ENCODE measurements at places on chromosomes 11 and 22. TPM values are rescaled to one million over a fixed set of nuclear protein-coding genes. Genes with fewer than 3 reads are reported as not detected.

The DHCR7 gene
- total RNA-seq: 26.8 TPM

GRCh38 chr22:43553451-43554258, 141.8 kb downstream of the MPPED1 start:
- no peaks in the 10 kb centered on the region for H3K36me3 ChIP-seq
- no peak overlapping the region for H3K4me3 ChIP-seq
- DNase-seq: peak; percentile 16

The RASL10A gene
- total RNA-seq: 1.8 TPM

The MAP6 gene
- 8.1 TPM for total RNA-seq

DNA sequence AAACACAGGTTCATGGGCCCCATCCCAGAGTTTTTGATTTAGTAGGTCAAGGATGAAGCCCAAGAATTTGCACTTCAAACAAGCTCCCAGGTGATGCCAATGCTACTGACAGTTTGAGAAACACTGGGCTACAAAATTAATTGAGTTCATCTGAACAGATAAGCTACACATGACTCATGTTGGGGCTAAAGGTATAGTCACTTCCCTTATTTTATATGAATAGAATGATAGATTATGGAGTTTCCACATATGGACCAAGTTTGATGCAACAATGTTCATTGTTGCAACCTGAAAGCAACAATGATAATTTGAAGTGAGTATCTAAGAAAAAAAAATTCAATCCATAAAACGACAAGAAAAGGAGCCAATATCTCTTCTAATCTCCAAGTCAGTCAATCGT, 54.9 kb downstream of the SOX6 start:
- no peak overlapping the region for H3K27ac ChIP-seq
- H3K36me3 ChIP-seq: no peaks in the 10 kb centered on the region
- H3K27me3 ChIP-seq: no peaks in the 10 kb centered on the region
- H3K4me3 ChIP-seq: no peak overlapping the region
- no peak for DNase-seq

DNA sequence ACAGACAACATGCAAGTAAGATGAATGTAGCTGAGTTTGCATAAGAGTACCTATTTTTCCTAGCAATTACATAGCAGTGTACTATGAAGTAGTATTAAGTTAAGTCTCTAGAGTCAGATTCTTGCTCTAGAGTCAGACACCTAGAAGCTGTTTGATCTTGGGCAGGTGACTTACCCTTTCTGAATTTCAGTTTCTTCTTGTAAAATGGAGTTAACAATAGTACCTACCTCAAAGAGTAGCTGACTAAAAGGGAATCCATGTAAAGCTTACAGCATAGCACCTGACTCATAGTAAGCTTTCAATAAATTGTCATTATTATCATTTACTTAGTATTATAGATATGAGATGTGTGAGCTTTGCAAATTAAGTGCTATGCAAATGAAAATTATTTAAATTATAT, 47.8 kb upstream of the PTPRJ start:
- no peak overlapping the region for H3K4me3 ChIP-seq
- no peaks in the 10 kb centered on the region for H3K4me1 ChIP-seq
- H3K36me3 ChIP-seq: no peaks in the 10 kb centered on the region
- no peak overlapping the region for H3K27ac ChIP-seq
- DNase-seq: no peak

DNA sequence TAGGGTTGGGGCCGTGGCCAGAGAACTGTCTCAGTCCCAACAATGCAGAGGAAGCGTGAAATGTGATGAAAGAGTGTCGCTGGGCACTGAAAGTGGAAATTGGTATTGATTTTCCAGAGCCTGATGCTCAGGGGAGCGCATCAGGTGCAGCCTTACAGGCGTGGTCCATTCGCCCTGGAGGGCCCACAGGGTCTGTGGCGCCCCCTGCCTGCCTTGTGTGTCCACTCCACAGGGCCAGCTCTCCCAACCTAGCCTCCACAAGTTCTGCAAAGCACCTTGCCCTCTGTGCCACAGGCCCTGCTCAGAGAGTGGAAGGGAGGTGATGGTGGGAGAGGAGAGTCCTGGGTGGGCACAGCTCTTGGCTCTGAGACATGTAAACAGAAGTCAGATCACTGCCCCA, 54.9 kb upstream of the LMO1 start:
- H3K4me1 ChIP-seq: no peaks in the 10 kb centered on the region
- no peak for DNase-seq
- H3K27ac ChIP-seq: no peak overlapping the region
- H3K27me3 ChIP-seq: no peaks in the 10 kb centered on the region
- H3K36me3 ChIP-seq: no peaks in the 10 kb centered on the region

The MYOD1 gene
- not detected for total RNA-seq

DNA sequence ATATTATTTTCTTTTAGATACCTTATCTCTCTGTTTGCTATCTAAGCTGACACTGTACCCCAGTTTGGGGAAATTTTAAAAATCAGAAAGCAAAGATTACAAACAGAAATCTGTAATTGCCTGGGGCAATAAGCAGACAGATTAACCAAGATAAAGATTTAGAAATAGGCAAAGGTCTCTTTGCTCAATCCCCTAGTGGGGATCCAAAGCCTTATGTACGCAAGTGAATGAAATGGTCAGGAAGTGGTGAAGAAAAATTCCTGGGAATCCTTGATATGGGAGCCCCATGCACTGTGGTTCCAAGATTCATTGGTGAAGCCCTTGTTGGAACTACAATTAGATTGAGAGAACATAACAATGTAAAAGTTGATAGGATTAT, 139.5 kb upstream of the GUCY1A2 start:
- H3K27ac ChIP-seq: no peak overlapping the region
- no peaks in the 10 kb centered on the region for H3K27me3 ChIP-seq
- no peak for DNase-seq
- H3K4me3 ChIP-seq: no peak overlapping the region
- H3K36me3 ChIP-seq: no peaks in the 10 kb centered on the region

The RIBC2 gene
- not detected for total RNA-seq

The IGLL1 gene
- not detected for total RNA-seq

DNA sequence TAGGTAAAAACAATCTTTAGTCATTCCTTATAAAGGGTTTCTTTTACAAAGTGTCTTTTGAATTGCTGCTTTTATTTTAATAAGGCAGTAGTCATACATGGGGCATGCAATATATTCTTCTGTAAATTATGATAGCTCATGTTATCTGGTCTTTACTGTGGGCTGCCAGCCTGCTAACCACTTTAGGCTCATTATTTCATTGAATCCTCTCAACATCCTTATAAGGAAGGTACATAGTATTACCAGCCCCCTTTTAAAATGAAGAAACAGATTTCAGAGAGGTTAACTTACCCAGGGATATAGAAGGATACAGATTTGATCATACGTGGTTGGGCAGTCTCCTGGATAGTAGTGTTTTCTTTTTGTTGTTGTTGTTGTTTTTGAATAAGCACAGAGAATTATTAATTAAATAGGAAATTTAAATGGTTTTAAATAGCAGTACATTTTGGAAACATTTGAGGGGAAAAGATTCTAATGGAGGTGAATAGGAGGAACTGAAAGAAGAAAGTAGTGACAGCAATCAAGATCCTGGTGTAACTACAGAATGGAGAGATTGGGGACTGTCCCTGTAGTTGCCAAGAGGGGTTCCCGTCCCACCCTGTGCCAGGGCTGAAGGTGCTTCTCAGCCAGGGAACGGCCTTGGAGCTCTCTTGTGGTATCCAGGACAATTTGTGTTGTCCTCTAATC, 21.0 kb downstream of the SPECC1L start:
- H3K4me1 ChIP-seq: peaks cover 79% of the 10 kb centered on the region
- peak overlapping the region; percentile 78 for H3K27ac ChIP-seq
- no peak for DNase-seq
- no peak overlapping the region for H3K4me3 ChIP-seq
- no peaks in the 10 kb centered on the region for H3K27me3 ChIP-seq

DNA sequence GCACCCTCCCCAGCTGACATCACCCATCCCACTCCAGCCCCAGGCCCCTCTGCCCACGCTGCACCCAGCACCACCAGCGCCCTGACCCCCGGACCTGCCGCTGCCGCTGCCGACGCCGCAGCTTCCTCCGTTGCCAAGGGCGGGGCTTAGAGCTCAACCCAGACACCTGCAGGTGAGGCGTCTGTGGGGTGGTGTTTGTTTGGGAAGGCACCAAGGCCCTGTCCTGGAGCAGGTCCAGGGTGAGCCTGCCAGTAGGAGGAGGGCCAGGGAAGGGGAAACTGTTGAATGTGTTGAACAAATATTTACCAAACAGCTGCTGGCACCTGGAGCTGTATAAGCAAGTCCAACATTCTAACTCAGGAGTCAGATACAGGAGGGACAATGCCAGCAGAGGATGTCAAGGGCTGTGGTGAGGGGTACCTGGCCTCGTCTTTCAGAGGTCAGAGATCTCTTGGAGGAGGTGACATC, 3.1 kb downstream of the VEGFB start:
- H3K36me3 ChIP-seq: peaks cover 6% of the 10 kb centered on the region
- no peak for DNase-seq
- H3K4me1 ChIP-seq: peaks cover 61% of the 10 kb centered on the region
- no peak overlapping the region for H3K4me3 ChIP-seq
- H3K27ac ChIP-seq: peak overlapping the region; percentile 39
- H3K27me3 ChIP-seq: no peaks in the 10 kb centered on the region
